Umbilical cord (tissue), 2 donors: ENCODE measurements at places on chromosomes 2 and 18. TPM values are rescaled to one million over a fixed set of nuclear protein-coding genes. Genes with fewer than 3 reads are reported as not detected.

SAG gene
- 14.7 TPM for total RNA-seq

BUB1 gene
- 11.6 TPM for total RNA-seq

RAB17 gene
- total RNA-seq = 1.2 TPM

CNGA3 gene
- 1.2 TPM for total RNA-seq

KLF7 gene
- total RNA-seq = 29.1 TPM

CFC1 gene
- total RNA-seq = not detected

CYP26B1 gene
- total RNA-seq = 0.48 TPM

CMPK2 gene
- 15.6 TPM for total RNA-seq

CPS1 gene
- total RNA-seq = 27.4 TPM

POMC gene
- 0.72 TPM for total RNA-seq

C2orf15 gene
- total RNA-seq = 1.7 TPM

FAM110C gene
- 7.7 TPM for total RNA-seq

ELOA2 gene
- total RNA-seq = 1.9 TPM

DCDC2C gene
- 1.7 TPM for total RNA-seq

ARHGEF33 gene
- total RNA-seq = 1.2 TPM
